ENCODE measurements at places on chromosomes 2 and 18.

DNA sequence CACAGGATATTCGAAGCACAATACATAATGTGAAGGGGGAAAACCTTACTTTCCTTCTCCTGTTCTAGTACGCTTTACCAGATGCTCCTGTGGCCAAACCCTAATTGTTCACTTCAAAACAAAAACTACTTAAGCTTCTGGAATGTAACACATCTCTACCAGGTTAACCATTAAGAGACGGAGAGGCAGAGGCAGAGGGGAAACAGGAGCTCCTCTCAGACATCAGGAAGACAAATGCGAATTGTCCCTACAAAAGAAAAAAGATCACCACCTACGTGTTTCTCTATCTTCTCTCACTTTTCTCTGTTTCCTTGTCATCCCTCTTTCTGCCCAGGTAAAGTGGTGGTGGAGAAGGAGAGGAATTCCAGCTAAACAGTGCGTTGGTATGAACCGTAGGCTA, 266.8 kb downstream of the NRXN1 start:
- DNase-seq = no peak

DNA sequence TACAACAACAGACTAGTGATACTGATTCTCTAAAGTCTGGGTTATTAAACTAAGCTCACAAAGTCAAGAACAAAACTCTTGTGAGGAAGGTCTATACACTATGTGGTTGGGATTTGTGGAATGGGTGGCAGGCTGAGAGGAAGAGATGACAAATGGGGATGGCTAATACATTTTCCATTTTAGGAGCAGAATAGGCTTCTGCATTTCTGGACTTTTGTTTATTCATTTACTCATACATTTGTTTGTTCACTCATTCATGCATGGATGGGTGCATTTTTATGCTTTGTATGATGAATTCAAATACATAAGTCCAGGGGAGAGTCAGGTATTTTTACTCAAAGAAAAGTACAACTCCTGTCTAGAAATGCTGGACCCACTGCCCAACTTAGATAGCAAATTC, 637.4 kb upstream of the CDH2 start:
- no peak for DNase-seq

DNA sequence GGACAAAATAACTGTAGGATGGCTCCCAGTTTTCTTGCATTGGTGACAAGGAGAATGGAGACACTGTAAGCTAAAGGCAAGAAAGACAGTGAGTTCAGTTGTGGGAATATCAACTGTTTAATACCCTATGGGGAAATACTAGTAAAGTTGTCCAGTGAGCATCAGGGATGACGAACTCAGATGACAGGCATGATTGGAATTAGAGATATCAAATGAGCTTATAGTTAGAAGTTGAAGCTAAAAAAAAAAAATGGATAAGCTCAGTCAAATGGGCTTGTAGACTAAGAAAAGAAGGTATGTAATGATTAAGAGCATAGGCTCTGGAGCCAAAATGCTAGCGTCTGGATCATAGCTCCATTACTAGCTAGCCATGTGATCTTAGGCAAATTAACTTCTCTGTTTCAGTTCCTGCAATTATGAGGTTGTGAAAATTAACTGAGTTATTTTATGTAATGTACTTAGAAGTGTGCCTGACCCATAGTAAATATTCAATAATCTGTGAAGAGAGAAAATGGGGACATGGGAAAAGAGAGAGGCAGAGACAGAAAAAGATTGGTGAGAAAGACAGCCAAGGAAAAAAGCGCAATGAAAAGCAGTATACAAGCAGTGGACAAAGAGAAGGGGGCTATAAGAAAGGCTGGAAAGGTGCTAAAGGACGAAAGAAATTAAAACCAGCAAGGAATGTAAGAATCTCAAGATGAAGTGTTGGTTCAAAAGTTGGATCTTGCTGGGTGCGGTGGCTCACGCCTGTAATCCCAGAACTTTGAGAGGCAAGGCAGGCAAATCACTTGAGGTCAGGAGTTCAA, 95.7 kb upstream of the SLC39A10 start:
- no peak for DNase-seq

- no peak for DNase-seq
Observed at GRCh38 chr2:16102976-16103380, 162.6 kb downstream of the MYCN start.

- DNase-seq = no peak
Observed at GRCh38 chr2:76861708-76862107, 660.5 kb downstream of the LRRTM4 start.

GRCh38 chr2:186309901-186310300, 176.2 kb upstream of the ZC3H15 start:
- no peak for DNase-seq

GRCh38 chr2:112482309-112483041, 519 bp downstream of the TTL start:
- DNase-seq = peak; percentile 44

DNA sequence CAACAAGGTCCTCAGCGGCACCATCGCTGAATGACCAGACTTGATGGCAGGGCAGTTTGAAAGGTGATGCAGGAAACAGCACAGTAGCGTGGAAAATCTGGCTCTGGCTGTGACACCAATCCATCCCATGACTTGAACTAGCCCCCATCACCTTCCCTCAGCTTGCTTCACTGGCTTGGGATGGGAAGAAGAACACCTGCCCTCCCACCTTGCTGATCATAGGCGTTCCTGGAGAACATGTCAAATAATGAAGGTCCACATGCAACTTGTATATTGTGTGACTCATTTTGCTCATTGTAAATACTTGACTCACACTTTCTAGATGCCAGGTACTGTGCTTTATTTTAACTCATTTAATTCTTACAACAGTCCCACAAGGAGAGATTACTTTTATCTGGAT, 292.4 kb upstream of the SPRED2 start:
- no peak for DNase-seq

DNA sequence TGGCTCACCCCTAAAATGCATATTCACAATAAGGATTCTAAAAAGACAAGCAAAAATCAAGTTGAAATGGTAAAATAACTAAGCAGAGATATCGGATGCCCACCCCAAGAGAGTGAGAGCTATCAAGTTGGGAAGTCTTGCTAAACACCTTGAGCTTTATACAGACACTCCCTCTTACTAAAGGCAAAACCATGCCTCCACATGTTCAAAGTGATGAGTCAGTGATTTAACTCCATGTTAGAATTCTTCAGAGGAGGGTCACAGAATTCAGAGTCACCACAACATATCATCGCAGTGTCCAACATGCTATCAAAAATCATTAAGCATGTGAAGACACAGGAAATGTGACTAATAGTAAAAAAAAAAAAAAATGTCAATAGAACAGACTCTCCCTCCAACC, 20.6 kb upstream of the ST8SIA3 start:
- DNase-seq = no peak

DNA sequence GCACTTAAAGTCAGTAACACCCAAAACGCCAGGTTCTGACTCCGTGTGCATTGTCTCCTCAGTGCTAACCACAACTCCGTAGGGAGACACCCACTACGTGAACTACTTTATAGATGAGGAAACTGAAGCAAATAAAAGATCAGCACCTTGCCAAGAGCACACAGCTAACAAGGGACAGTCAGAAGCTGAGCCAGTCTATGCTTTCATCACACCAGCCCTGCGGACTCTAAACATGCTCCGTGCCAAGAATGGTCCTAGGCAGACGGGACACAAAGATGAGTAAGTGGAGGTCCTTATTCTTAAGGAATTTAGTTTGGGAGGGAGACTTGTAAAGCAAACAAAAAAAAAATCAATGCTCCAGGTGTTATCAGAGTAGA, 9.6 kb downstream of the MBOAT2 start:
- no peak for DNase-seq

DNA sequence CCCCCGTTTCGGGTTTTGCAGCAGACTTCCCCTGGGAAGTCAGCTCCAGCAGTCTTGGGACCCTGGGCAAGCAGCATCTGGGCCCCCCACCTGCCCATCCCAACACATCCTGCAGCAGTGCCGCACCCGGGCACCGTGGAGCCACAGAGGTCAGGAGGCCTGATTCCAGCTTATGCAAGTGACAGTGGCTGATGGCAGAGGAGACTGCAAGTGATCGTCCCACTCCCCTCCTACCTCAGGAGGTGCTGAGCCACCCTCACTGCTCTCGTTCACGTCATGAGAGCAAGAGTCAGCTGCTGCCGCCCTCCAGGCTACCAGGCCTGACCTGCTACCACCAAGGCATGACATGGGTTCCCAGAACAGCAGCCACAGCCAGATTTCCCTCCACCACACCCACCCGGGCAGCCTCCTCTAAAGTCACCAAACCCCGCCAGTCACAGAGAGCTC, 18.2 kb downstream of the COX7A2L start:
- DNase-seq = no peak

DNA sequence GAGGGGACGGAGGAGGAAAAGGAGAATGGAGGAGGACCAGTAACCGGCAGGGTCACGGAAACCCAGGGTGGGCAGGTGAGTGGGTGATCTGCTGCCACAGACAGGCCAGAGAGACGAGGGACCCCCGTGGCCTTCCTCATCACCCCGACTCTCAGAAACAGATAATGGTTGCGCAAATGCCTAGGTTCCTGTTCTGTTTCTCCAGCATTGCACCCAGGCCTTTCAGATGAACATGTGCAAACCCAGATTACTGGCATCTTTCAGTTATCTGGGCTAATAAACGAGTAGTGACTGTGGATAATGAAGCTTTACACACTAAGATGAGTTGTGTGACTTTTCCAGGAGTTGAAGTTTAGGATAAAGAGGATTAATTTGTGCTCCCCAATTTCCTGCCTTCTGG, 46.5 kb downstream of the TET3 start:
- no peak for DNase-seq

- DNase-seq = no peak
Observed at GRCh38 chr2:31253356-31254131, 19.6 kb downstream of the EHD3 start.

- no peak for DNase-seq
Observed at GRCh38 chr2:164495491-164496223, 125.6 kb downstream of the GRB14 start.

- no peak for DNase-seq
Observed at GRCh38 chr2:21006423-21007128, 37.3 kb downstream of the APOB start.

GRCh38 chr2:77016443-77017354, 505.5 kb downstream of the LRRTM4 start:
- DNase-seq = no peak

- no peak for DNase-seq
Observed at GRCh38 chr2:45825001-45825651, 173.7 kb downstream of the PRKCE start.

GRCh38 chr2:126793885-126794613, 104.6 kb upstream of the TEX51 start:
- DNase-seq = no peak

DNA sequence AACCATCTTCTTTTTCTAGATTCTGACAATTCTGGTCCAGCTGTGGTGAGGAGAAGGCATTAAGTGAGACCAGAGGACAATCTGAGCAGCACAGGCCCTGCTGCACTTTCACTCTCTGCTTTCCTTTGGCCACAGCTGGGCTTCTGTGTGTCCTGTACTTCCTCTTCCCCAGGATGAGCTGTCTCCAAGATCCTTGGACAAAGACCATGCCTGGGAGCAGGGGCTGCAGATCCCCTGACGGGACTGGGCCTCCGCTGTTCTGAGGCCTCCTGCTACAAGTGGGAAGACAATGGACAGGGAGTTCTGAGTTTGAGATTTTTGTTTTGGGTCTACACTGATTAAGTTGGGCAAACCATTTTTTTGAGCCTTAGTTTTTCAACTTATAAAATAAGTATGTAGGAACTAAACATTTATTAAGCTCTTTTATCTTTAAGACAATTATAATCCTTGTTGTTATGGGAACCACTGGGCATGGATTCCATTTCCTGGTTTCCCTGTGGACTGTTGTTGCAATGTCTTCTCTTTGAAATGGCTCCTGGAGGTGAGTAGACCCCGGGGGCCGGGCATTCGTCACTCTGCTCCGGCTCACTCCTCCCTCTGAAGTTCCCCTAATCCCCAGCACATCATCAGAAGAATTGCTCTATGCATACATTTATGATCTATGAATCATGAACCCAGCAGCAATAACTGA, 266.6 kb downstream of the ACTR3 start:
- DNase-seq = no peak

DNA sequence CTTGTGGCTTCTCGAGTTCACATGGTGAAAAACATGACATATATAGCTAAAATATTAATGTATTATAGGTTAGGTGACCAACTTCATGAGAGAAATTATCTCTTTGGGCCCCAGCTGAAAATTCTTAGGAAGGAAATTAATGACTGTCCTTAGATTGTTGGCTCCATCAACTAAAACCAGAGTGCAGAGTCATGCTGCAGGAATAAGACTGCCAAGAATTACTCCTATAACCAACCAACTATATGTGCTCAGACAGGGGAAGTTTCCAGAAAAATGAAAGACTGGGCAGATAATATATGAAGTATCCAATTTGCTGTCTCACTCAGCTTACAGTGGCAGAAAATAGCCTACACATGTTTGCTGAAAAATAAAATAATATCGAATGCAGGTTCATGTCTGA, 71.0 kb upstream of the TMEFF2 start:
- DNase-seq = no peak

DNA sequence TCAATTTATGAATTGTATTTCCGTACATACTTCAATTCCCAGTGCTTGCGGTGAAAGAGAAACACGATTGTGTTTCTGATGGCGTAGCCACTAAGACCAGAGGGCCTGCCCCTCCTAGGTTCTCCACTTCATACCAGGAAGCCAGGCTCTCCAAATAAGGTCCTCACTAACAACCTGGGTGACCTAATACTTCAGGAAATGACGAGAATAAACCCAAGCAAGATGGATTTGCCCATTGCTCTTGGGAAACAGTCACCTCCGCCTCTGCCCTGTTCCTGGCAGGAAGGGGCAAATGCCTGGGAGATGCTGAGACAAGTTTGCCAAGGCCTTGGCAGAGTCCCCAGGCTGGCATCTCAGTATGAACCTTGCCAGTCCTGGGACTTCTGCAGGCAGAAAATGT, 41.8 kb downstream of the TTC32 start:
- no peak for DNase-seq

GRCh38 chr2:40329739-40330030, 122.2 kb downstream of the SLC8A1 start:
- no peak for DNase-seq

GRCh38 chr2:215328066-215328465, 16.2 kb downstream of the ATIC start:
- no peak for DNase-seq

- no peak for DNase-seq
Observed at GRCh38 chr2:195734395-195734794, 77.4 kb downstream of the SLC39A10 start.

DNA sequence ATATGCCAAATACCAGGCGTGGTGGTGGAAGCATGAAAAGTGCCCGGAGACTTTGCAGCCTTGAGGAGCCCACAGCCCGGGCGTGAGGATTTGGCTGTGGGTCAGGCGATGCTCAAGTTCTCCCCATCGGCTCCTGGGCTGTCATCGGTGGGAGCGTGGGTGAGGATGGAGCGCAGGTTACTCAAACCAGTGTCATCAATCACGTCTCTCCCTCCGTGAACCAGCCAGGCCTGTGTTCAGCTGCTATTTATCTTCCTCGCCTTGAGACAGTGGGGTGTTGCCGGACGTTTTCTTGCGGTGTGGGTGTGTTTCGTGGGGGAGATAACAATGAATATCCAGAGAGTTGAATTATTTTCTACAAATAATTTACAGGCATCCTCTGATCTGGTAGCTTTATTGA, 317.6 kb downstream of the EIPR1 start:
- DNase-seq = no peak

GRCh38 chr2:3512086-3512485, 7.2 kb downstream of the ADI1 start:
- no peak for DNase-seq

- DNase-seq = no peak
Observed at GRCh38 chr2:37324536-37324785, 172 bp downstream of the PRKD3 start.

GRCh38 chr2:219398721-219399363, 11.1 kb upstream of the DNPEP start:
- no peak for DNase-seq
